ENCODE measurements at places on chromosomes 7 and 10.

GRCh38 chr7:7418997-7419396, 116.7 kb downstream of the COL28A1 start:
- DNase-seq = no peak

DNA sequence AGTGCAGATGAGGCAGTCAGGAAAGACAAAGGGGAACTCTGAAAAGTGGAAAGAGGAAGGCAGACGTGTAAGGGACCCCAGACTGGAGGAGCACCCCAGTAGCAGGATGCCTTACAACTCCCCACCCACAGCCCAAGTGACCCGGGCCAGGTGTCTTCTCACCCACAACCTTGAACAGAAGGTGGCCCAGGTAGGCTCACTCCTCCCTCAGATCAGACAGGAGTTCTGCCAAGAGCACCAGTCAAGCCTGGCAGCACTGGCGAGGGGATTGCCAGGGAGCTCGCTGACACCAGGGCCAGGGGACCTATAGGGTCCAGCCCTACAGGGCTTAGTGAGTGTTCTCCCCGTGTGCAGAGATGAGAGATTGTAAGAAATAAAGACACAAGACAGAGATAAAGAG, 27.1 kb upstream of the LMBR1 start:
- DNase-seq = no peak

GRCh38 chr7:23276376-23276775, 22.8 kb upstream of the MALSU1 start:
- DNase-seq = no peak

DNA sequence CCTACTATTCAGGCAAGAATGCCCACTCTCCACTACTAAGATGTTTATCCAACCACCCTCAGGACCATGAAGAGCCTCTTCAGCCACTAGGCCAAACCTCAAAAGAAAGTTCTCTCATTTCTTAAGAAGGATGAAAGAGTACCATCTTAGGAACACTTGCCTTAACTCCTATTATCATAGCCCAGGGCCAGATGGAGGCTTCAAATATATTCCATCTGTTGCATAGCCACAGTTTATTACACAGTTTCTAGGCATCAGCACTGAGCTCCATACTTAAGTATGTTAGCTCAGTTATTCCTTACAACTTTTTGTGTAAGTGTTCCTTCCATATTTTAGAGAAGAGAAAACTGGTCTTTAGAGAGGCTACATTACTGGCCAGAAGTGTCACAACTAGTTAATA, 37.4 kb upstream of the YAE1 start:
- DNase-seq = no peak

DNA sequence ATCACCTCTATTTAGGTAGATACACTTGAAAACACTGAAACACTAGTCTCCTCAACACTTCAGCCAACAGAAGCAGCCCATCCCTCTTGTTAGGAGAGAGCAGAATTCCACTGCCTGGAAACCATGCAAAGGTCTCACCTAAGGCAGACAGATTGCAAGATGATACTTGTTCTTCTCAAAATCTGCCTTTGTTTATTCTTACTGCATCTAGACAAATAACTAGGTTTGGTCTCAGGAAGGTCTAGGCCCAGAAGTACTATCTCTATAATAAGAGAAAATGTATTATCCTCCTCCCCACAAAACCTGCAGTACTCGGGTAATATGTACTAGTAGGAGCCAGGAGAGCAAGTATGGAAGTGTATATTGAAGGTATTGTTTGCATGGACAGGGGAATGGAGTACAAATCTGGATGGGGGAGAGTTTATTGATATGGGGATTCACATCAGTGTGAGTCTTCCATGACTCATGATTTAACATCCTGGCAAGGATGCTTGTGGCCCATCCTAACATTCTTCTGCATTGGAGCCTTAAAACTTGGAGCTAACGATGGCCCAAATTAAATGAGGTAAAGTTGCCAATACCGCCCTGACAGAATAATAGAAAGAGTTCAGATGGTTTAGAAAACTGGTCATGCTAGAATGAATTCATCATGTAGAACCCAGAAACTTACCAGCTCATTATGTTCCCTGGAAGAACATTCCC, 109.2 kb downstream of the EPC1 start:
- no peak for DNase-seq

GRCh38 chr7:30788640-30789333, 17.6 kb downstream of the MINDY4 start:
- no peak for DNase-seq
